ENCODE measurements at places on chromosomes 11 and 22.

DNA sequence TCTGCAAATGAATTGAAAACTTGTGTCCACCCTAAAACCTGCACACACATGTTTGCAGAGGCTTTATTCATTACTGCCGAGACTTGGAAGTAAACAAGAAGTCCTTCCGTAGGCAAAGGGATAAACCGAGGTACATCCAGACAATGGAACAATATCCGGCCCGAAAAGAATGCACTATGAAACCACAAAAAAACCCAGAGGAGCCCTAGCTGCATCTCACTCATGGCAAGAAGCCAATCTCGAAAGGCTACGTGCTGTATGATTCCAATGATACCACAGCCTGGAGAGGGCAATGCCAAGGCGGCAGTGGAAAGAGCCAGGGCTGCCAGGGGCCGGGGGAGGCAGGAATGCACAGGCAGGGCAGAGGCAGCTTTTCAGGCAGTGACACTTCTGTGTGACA, 3.2 kb upstream of the MRPL23 start:
- DNase-seq, result no peak

- DNase-seq, result no peak
Observed at GRCh38 chr11:32758291-32758690, 36.2 kb downstream of the CCDC73 start.

- no peak for DNase-seq
Observed at GRCh38 chr11:104370478-104370877, 206.5 kb upstream of the PDGFD start.

DNA sequence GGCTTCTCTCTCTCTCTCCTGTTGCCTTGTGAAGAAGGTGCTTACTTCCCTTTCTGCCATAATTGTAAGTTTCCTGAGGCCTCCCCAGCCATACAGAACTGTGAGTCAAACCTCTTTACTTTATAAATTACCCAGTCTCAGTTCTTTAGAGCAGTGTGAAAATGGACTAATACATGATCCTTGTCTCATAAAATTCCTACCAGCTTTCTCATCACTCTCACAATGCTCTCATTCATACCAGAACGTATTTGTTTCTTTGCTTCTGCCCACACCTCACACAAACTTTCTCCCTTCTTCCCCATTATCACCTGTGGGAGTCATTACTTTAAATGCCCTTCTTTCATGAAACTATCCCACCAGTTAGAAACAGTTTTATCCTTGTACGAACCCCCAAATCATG, 62.7 kb upstream of the ARHGAP42 start:
- no peak for DNase-seq

GRCh38 chr22:25551396-25551795, 13.1 kb upstream of the GRK3 start:
- no peak for DNase-seq

GRCh38 chr11:124069429-124070401, 28.6 kb upstream of the OR10G7 start:
- DNase-seq, result peak; percentile 23

DNA sequence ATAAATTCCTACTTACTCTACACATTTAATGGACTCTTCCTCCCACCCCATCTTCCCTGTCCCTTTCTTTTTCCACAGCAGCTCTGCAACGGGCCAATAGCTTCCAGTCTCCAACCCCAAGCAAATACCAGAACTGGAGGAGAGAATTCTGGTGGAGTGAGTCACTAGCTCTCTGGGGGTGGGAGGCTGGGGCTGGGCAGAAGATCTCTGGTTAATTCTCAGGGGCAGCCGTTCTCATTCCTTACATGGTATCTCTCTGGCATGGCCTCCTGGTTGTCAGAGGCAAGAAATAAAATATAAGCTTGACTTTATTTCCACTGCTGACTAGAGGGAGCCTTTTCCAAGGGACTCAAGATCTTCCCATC, 90.4 kb upstream of the PARVA start:
- DNase-seq, result no peak

DNA sequence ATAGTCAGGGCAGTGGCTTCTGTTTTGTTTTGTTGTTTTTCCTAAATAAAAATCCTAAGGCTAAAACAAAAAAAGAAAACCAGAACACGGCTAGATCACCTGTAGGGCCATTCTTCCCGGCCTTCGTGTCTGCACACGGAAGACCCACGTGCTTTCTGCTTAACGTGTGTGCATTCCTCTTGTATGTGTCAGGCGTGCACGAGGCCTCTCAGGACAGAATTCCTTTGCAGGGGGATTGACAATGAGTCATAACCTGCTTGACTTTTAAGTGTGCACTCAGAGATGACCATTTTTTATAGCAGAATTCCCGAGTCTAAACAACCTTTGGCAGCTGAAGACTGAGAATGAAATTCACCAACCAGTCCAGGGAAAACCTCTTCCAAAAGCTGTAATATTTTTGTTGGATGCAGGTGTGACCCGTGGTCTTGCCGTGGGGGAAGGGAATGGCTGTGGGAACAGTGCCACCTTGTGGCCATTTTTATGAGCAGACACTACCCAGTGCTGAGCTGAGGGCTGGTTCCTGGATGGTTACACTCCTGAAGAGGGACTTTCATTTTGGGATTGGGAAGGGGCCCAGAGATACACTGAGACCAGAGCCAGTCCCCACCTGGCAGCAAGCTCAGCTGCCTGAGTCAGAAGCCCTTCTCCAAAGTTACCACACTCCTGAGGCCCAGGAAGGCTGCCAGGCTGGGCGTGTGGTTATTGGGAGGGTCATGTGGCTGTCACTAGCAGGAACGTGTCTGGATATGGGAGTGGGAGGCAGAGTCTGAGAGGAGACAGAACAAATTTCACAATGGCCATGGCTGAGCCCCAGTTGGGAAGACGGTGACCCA, 35.7 kb upstream of the DKK3 start:
- no peak for DNase-seq

DNA sequence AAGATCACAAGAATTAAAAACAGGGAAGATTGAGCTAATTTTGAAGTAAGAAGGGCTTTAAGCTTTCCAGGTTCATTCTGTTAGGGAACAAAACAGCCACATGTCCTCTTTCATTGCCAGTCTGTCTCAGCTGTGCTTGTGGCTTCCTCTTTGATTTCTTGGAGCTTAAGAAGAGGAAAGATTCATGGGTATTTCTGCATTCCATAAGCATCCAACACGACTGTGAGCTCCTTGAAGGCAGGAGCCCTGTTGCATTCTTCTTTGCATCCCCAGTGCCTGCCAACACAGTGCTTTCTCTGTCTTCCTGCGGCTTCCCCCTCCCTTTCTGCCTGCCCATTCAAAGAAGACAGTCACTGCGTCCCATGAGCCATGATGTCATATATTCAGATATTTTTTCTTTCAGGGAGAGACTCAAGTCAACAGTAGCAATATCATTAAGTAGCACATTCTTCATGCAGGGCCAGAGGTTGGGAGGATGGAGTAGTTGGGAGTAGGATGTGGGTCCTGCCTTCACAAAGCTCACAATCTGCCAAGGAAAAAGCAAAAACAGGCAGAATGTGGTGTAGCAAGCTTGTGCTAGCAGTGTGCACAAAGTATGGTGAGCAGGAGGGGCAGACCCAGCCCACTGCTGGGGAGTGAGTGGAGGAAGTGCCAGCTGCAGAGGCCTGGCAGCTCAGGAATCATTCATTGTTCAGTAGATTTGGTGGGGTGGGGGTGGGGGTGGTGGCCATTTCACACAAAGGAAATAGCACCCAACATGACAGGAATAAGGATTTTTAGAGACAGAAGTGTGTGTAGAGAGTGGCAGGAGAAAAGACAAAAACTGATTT, 162.1 kb upstream of the RASSF10 start:
- DNase-seq, result no peak

- DNase-seq, result no peak
Observed at GRCh38 chr22:35192129-35192918, 65.0 kb upstream of the HMGXB4 start.

All from SIG-M5 (cell line).